Foreskin fibroblast (primary cell): ENCODE measurements at places on chromosomes 6 and 20.

DNA sequence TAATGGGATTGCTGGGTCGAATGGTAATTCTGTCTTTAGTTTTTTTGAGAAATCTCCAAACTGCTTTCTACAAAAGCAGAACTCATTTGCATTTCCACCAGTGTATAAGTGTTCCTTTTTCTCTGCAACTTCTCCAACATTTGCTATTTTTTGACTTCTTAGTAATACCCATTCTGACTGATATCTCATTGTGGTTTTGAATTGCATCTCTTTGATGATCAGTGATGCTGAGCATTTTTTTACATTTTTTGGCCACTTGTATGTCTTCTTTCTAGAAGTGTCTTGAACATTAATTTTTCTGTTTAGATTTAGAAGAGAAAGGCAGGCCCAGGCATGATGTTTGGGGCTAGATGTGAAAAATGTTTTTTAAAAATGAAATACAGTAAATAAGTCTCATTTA, 553.1 kb upstream of the MAN1A1 start:
- no peak for DNase-seq

- no peak for DNase-seq
Observed at GRCh38 chr6:70998148-70998547, 41.3 kb upstream of the B3GAT2 start.

GRCh38 chr20:46651091-46651962, at the start of gene SLC13A3:
Gene SLC13A3, minus strand, starts transcription at chr20:46651459. Its CDS starts 38 bp downstream, at chr20:46651421.
- DNase-seq: no peak

DNA sequence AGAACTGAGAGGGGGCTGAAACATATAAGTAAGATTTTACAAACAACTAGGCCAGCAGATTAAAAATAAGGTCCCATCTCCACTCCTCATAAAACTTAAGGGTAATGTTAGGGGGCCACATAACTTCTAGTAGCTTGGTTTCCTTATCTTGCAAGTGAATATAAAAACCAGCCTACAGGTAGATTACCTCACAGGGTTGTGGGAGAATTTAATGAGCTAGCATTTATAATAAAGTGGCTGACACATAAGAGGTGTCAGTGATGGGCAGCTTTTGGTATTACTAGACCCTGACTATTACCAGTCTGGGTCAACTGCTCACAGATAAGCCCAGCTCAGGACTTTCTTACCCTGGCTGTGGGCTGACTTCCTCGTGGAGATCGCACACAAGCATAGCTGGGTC, 9.2 kb upstream of the PPP1R14C start:
- no peak for DNase-seq

DNA sequence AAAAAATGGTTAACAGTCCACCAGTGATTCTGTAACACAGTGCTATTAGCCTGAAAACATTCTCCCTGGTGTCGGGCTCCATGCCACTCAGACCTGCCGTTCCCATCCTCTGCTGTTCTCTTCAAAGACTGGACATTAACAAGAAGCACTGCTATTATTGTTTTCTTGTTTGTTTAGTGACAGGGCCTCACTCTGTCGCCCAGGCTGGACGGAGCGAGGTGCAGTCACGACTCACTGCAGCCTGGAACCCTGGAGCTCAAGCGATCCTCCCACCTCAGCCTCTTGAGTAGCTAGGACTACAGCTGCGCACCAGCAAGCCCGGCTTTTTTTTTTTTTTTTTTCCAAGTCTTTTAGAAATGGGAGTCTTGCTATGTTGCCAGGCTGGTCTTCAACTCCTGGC, 9.6 kb downstream of the RMND1 start:
- DNase-seq: no peak

GRCh38 chr20:17725094-17725835, 25.5 kb downstream of the BANF2 start:
- DNase-seq: no peak

DNA sequence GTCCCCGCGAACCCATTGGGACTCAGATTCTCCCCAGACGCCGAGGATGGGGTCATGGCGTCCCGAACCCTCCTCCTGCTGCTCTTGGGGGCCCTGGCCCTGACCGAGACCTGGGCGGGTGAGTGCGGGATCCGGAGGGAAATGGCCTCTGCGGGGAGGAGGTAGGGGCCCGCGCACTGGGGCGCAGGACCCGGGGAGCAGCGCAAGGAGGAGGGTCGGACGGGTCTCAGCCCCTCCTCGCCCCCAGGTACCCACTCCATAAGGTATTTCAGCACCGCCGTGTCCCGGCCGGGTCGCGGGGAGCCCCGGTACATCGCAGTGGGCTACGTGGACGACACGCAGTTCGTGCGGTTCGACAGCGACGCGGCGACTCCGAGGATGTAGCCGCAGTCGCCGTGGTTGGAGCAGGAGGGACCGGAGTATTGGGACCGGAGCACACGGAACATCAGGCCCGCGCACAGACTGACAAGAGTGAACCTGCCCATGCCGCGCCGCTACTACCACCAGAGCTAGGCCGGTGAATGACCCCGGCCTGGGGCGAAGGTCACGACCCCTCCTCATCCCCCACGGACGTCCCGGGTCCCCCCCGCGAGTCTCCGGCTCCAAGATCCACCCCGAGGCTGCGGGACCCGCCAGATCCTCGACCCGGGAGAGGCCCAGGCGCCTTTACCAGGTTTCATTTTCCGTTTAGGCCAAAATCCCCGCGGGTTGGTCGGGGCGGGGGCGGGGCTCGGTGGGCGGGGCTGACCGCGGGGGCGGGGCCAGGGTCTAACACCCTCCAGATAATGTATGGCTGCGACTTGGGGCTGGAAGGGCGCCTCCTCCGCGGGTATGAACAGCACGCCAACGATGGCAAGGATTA, 15.7 kb upstream of the HLA-A start:
- DNase-seq: peak; percentile 61

DNA sequence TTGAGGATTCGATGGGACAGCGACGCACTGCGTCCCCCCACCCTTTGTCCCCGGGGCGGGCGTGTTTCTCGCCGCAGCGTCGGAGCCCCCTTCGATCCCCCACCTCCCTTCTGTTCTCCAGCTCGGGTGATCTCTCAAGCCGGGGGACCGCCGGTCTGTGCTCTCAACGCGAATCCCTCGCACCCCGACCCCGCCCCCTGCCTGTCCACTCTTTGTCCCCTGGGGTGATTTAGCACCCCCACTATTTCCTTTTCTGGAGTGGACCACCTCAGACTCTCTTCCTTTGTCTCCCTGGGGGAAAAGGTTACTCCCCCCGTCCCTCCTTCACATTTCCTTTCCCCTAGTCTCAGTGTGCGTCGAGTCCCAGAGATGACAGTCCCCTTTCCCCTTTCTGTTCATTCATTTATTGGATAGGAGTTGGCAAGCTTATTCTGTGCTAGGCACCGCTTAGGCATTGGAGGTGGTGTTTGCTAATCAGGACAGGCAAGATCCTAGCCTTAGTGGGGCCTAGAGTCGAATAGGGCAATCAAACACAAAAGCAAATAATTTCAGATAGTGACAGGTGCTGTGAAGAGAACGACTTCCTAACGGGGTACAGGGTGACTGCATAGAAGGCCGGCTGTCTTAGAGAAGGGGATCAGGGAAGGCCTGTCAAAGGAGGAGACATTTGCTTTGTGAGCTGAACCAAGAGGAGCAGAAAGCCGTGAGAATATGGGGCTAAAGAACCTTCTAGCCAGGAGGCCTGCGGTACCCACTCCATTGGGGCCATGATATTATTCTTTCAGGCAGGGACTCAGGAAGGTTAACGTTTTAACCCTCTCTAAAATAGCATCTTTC, 741 bp downstream of the PTPN1 start:
- no peak for DNase-seq

DNA sequence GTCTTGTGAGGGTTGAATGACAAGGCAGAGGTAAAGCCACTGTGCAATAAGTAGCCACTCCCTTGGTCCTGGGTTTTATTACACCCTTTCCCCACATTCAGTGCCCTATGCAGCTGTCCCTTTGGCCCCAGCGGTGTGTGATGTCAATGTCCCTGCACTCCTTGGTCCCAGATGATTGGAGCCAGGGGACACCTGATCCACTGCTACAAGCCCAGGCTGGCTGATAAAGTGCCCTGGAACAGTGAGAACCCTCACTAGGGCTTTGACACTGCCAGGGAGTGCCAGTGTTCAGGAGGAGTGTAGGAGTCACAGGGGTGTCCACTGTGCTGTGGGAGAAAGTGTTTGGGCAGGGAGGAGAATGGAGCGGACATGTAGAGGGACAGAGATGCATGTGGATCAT, 30.4 kb downstream of the GABRR1 start:
- no peak for DNase-seq

DNA sequence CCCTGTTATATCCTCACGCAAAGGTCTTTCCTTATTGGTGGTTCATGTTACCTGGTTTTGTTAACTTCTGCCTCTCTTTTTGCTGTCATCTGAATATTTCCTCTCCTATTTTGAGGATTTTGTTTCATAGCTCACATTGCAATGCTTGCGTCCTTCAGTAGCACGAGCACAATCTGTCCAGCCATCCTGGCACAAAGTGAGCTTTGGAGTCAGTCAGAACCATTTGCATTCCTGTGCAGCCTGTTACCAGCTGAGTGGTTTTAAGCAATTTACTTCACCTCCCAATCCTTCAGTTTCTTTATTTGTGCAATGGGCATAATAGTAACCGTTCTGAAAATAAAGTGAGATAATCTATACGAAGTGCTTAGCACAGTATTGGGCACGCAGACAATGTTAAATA, 42.7 kb downstream of the AKAP7 start:
- DNase-seq: no peak

DNA sequence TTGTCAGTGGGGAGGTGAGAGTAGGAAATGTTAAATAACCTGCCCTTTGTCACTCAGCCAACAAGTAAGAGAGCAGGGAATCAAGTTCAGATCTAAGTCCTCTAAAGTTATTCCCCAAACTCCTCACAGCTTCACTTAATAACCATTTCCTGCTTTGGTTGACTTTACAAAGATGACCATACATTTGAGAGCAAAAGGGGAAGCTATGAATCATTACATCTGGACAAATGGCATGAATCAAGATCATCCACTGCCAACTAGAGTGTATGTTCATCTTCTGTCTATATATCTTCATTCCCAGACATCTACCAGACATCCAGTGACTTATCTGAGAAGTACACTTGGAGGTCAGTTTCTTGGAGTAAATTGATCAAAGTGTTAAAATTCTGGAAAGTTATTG, 15.1 kb upstream of the HIVEP2 start:
- DNase-seq: peak; percentile 63

DNA sequence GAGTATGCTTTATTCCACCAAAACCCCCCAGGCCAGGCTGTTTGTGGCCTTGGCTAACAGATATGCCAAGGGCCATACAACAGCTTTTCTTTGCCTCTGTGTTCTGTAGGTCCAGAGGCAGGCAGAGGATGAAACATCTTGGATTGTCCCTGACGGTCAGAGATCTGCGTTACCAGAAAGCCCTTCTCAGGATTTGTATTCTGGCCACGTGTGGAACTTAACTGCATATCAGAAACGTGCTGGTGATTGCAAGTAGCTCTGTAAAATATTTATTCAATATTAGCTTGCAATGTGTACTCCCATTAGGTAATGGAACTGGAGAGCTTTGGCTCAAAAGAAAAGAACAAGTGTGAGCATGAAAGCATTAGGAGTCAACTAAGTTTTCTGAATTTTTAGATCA, 275.0 kb downstream of the CBLN4 start:
- DNase-seq: no peak
